ENCODE measurements at places on chromosomes 2 and 18.

GRCh38 chr18:73688851-73689711 is 458.6 kb downstream of the FBXO15 start:
- H3K36me3 ChIP-seq, result no peaks in the 10 kb centered on the region
- H3K27me3 ChIP-seq, result no peaks in the 10 kb centered on the region
- H3K27ac ChIP-seq, result peak overlapping the region; percentile 70
- 0 out of 2 replicates have a peak overlapping the region, but pooled peaks have one; percentile 20 for H3K4me3 ChIP-seq
- DNase-seq, result no peak
- H3K4me1 ChIP-seq, result no peaks in the 10 kb centered on the region

DNA sequence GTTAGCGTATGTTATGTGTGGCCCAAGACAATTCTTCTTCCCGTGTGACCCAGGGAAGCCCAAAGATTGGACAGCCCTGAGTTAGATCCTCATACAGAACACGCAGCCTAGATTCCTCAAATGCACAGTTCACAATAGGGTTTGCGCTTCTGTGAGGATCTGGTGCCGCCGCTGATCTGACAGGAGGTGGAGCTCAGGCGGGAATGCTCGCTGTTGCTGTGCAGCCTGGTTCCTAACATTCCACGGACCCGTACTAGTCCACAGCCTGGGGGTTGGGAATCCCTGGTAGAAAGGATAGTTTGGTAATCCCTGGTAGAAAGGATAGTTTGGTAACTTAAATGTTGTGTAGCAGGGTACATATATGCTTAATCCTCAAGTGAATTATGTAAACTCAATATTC is 27.0 kb downstream of the MAPRE3 start:
- no peak for DNase-seq
- no peak overlapping the region for H3K4me3 ChIP-seq
- H3K36me3 ChIP-seq, result no peaks in the 10 kb centered on the region
- H3K27me3 ChIP-seq, result no peaks in the 10 kb centered on the region
- no peak overlapping the region for H3K27ac ChIP-seq
- no peaks in the 10 kb centered on the region for H3K4me1 ChIP-seq

GRCh38 chr2:17148407-17149145 is 369.7 kb downstream of the RAD51AP2 start:
- no peak overlapping the region for H3K4me3 ChIP-seq
- DNase-seq, result peak; percentile 53
- no peak overlapping the region for H3K27ac ChIP-seq
- H3K27me3 ChIP-seq, result no peaks in the 10 kb centered on the region
- H3K36me3 ChIP-seq, result no peaks in the 10 kb centered on the region
- H3K4me1 ChIP-seq, result peaks cover 8% of the 10 kb centered on the region

- H3K27ac ChIP-seq, result no peak overlapping the region
- no peak for DNase-seq
- no peaks in the 10 kb centered on the region for H3K36me3 ChIP-seq
- no peaks in the 10 kb centered on the region for H3K27me3 ChIP-seq
- H3K4me1 ChIP-seq, result no peaks in the 10 kb centered on the region
These were observed 2.4 kb downstream of the SMCHD1 start for GRCh38 chr18:2657788-2658458.

Measured in SK-N-SH (cell line).